ENCODE measurements at places on chromosomes 2 and 18.

- no peak for DNase-seq
These were observed 261.2 kb downstream of the EIPR1 start for GRCh38 chr2:3116371-3116770.

DNA sequence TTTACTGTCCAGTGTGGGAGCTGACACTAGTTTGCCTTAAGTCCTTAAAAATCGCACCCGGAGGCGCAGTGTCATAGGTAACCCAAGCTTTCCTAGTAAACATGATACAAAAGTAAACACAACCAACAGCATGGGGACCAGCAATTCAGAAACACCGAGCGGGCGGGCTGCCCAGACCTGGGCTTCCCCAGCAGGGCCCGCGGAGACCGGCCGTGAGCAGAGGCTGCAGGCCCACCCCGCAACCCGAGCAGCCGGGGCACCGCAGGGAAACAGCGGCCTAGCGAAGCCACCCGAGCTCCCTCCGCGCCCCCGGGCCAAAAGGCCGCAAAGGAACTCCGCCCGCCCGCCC is 296 bp downstream of the TTC21B start:
- DNase-seq, result no peak

DNA sequence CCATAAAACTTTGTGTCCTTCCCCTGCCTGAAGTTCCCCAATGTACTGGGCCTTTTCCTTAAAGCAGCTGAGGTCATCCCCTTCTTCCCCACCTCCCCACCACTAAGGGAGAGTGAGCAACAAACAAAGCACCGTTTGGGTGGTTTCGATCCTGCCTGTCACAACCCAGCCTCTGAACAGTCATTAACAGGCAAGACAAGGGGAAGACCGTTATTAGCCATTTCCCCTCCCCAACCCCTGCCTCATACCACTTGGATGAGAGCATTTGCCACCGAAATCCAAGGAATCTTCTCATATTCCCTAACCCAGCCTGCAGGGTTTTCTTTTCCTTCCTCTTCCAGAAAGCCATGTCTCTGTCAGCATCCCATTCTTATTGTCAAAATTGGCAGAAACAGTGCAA is 65.6 kb downstream of the STRADB start:
- DNase-seq, result no peak

GRCh38 chr18:23352042-23352441 is 101.0 kb upstream of the RIOK3 start:
- no peak for DNase-seq

GRCh38 chr2:238883421-238883901 is 35.6 kb downstream of the TWIST2 start:
- DNase-seq, result no peak

DNA sequence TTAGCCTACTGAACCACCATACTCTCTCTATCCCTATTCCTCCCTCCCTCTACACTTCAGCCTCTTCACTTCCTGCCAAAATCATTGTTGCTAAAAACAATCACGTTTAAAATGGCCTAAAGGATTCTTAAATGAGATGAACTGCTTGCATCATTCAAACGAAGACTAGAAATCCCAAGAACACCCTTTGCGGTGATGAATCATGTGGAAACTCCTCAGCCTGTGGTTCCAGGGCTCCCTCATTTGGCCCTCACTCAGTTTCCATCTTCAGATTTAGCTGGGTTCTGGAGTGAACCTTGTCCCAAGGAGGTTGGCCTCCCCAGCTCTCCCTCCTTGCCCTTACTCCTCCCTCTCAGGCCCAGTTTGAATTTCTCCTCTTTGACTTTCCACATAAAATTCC is 125.6 kb upstream of the CDC42EP3 start:
- no peak for DNase-seq
